Neural progenitor cell (in vitro differentiated cells): ENCODE measurements at places on chromosomes 5 and 9.

DNA sequence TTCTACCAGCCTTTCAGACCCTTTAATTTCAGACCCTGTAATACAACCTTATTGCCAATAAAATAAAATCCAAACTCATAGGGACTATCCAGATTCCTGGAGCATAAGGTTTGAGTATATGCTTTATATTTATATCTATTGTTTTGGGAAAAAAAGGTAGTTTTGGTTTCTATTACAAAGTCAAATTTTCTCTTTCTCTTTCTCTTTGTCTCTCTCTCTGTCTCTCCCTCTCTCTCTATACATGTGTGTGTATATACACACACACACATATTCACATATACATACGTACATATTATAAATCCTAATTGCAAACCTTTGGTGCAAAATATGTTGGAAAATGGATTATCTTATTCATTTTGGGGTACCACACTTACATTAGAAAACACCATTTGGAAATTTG, 39.0 kb downstream of the TMEM232 start:
- no peak overlapping the region for H3K4me3 ChIP-seq
- no peak overlapping the region for H3K27ac ChIP-seq
- no peaks in the 10 kb centered on the region for H3K36me3 ChIP-seq

- peaks cover 37% of the 10 kb centered on the region for H3K27me3 ChIP-seq
- no peaks in the 10 kb centered on the region for H3K4me1 ChIP-seq
- H3K4me3 ChIP-seq, result no peak overlapping the region
Measured at GRCh38 chr9:138024831-138025291, 147.3 kb downstream of the CACNA1B start.

GRCh38 chr5:126941403-126941802, 89.0 kb downstream of the MARCHF3 start:
- H3K4me1 ChIP-seq, result no peaks in the 10 kb centered on the region
- H3K27ac ChIP-seq, result no peak overlapping the region

GRCh38 chr5:179427032-179427675, 81.9 kb upstream of the ADAMTS2 start:
- no peak overlapping the region for H3K4me3 ChIP-seq
- no peak overlapping the region for H3K27ac ChIP-seq
- DNase-seq, result no peak
- H3K4me1 ChIP-seq, result no peaks in the 10 kb centered on the region

GRCh38 chr5:93193431-93194347, 387.3 kb downstream of the NR2F1-AS1 start:
- no peak overlapping the region for H3K27ac ChIP-seq
- peaks cover 7% of the 10 kb centered on the region for H3K4me1 ChIP-seq
- H3K36me3 ChIP-seq, result no peaks in the 10 kb centered on the region
- DNase-seq, result no peak
- no peak overlapping the region for H3K4me3 ChIP-seq
- no peaks in the 10 kb centered on the region for H3K27me3 ChIP-seq
